ENCODE measurements at places on chromosomes 6 and 20.
A peak's percentile ranks its signal among the peaks of the same experiment; 100 is the strongest.

DNA sequence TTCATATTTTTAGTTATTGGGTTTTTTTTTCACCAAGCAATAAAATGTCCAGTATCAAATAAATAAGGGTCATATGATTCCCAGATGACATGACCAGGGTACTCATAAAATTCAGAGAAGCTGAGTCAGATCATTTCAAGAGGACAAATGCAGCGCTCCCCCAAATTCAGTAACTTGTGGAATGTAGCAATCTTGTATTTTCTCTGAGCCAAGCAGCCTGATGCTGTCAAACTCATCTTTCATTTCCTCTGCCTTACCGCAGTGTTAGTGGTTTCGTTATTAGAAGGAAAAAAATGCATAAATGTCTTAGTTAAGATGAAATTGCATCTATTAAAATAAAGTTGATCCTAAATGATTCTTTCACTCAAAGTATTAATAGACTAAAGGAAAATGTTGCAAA is 57.8 kb upstream of the EDN1 start:
- no peak for DNase-seq

DNA sequence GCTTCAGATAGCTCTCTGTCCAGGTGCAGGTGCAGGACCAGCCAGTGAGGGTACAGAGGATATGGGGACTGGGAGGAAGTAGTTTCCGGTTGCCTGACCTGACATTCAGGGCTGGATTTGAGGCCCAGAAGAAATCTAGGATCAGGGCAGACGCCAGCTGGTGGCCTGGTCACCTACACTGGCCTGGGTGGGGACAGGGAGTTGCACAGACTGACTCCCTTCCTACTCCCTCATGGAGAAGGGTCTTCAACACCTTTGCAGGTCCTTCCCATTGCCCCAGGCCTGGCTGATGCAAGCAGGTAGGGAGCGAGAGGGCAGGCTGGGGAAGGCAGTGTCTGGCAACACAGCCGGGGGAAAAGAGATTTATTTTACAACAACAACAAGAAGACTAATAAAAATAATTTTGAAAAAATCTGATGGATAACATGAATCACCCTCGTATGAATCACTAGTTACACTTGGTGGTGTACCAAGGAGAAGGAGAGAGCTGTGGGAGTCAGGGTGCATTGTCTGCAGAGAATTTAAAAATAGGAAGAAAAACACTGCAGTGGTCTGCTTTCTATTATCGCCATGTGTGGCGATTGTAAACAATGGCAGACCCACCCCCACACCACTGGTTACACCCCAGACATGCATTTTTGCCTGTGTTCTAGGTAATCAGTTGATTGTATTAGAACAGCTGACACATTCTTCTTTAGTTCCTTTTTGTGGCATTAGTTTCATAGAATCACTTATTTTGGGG is 62.3 kb upstream of the SNX9 start:
- no peak for DNase-seq

- no peak for DNase-seq
These were observed 643 bp upstream of the SLC35D3 start for GRCh38 chr6:136921381-136921935.

- DNase-seq, result no peak
These were observed 58.8 kb upstream of the TAGAP start for GRCh38 chr6:159103396-159104162.

- no peak for DNase-seq
These were observed 525.2 kb downstream of the PKHD1 start for GRCh38 chr6:51562198-51562597.

DNA sequence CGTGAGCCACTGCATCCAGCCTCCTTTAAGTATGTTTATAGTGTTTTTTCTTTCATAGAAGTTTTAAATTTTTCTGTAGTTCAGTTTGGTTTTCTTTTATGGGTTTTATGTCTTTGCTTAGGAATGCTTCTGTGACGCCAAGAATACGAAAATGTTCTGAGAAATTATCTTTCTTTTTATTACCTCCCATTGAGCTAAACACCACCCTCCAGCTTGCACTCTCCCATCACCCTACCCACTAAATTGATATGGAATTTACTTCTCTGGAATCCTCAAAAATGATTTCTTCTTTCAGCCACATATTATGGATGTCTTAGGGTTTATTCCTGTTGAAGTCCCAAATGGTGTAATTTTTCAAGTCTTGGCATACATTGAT is 38.1 kb downstream of the JARID2 start:
- DNase-seq, result no peak

DNA sequence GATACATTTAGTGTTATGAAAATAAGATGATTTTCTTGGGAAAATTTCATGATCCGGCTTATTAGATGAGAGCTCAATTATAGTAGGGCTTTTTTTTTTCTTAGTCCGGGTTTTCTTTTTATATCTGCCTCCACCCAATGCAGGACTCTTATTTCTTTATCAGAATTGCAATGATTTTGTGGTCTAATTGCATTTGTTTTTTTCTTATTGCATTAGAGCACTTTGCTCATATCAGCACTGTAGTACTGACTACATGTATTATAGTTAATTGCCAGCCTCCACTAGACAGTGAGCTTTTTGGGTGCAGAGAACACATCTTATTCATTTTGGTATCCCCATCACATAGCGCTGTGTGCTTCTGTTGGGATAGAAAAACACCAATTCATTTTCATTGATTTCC is 50.0 kb downstream of the FBXO5 start:
- no peak for DNase-seq

DNA sequence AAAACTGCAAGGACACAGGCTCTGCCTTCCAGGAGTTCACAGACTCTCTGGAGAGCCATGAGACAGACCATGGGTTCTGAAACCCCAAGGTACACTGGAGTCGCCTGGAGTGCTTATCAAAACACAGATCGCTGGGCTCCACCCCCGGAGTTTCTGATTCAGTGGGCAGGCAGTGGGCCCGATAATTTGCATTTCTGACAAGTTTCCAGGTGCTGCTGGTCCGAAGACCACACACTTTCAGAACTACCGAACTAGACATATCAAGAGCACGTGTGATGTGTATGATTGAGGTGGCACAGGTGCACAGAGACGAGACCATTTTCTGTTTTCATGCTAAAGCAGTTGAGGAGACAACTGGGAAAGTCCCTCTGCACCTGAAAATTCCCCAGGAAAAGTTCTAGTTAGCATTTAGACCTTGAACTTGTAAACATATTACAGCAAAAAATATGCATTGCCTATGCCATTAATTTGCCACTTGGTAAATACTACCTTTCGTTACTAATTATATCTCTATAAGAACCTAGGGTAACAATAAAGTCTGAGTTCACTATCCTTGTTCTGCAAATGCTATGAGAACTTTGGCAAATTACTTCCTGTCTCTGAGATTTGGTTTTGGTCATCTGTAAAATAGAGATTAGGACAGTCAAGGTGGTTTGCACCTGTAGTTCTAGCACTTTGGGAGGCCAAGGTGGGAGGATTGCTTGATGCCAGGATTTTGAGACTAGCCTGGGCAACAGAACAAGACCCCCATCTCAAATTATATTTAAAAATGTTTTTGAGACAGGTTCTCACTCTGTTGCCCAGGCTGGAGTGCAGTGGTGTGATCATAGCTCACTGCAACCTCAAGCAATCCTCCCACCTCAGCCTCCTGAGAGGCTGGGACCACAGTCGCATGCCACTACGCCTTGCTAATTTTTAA is 14.3 kb upstream of the PIM1 start:
- peak; percentile 65 for DNase-seq

DNA sequence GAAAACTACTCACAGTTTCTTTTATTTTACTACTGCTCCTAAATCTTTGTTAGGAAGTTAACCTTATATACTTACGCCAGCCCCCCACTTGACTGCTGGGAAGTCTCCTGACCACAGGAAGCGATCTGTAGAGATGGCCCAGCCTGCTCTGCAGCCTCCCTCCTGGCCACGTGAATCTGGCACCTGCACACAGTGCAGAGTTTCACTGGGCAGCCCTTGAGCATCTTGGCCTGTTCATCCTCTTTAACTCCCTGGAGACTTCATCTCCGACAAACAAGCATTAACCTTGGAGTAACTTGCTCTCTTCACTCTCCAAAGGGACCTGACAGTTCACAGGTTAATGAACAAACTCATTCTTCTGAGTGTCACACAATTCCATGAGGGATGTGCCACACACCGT is 294.1 kb downstream of the BTBD9 start:
- DNase-seq, result no peak

GRCh38 chr20:10040070-10040975 is 5.5 kb downstream of the ANKEF1 start:
- no peak for DNase-seq

DNA sequence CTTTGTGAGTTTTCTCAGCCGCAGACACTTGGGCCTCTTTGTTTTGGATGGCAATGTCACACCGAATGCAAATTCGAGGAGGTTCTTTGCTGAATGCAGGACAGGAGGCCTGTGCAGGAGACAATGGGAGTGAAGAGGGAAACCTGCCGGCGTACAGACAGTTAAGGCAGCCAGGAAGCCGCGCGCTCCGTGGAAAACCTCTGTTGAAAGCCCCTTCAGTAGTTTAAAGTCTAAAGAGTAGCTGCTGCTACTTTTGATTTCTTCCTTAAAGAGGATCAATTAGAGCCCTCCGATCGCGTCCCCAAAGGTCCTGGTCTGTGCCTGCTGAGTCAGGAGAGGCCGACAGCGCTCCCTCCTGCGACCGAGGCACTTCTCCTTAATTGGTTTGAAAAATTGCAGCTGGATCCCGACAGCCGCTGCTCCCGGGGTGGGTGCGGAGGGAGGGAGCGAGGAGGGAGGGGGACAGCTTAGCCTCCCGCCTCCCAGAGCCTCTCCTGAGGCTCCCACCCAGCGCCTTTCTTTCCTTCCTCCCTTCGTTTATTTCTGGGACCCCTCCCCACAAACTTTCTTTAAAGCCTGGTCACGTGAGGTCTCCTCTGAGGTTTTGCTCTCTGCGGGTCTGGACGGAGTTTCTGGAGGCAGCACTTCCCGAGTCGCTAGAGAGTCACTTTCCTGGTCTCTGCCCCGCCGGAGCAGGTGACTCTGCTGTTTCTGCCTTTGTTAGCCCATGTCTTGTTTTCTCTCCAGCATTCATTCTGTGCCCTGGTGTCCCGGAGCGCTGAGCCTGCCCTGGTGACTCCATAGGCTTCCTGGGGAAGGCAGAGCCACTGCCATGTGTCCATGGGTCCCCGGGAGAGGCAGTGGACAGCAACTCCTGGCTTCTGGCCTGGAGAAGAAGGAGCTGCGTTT is 22.3 kb upstream of the RPP40 start:
- no peak for DNase-seq
